Germinal center (tissue), 1 donor: ENCODE measurements at places on chromosomes 7 and 10.

- no peak for DNase-seq
Measured at GRCh38 chr10:112954974-112955581, 5.0 kb downstream of the TCF7L2 start.

DNA sequence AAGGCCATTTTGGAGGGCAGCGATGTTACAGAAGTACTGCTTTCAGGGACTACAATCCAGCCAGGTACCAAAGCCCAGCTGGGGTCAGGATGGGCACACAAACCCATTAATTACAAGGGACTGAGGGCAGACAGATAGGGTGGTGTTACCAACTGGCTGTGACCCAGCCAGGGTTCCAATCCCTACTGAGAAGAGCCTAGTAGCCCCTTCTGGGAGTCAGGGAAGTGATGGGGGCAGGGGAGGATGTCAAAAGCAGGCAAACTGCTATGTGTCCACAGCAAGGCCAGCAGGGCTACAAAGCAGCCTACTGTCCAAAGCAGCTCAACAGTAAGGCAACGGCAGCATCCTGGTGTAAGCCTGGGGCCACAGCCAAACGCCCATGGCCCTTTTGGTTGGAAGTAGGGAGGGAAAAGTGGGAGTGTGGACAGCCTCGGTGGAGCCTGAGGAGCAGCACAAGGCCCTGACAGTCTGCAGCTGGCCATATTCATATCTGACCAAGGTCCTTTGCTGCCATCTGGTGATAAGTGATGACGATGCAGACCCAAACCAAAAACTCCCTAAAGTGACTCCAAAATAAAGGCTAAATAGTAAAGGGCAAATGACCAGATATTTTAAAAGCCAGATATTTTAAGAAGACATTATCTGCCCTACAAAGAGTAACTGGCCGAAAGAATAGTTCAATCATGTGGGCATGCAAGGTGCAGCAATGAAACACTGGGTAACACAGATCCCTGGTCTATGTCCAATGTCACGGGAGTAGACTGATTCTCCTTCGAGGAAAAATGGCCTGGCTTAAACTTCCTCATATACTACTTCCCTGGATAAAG, 56.9 kb downstream of the XPNPEP1 start:
- DNase-seq, result no peak

DNA sequence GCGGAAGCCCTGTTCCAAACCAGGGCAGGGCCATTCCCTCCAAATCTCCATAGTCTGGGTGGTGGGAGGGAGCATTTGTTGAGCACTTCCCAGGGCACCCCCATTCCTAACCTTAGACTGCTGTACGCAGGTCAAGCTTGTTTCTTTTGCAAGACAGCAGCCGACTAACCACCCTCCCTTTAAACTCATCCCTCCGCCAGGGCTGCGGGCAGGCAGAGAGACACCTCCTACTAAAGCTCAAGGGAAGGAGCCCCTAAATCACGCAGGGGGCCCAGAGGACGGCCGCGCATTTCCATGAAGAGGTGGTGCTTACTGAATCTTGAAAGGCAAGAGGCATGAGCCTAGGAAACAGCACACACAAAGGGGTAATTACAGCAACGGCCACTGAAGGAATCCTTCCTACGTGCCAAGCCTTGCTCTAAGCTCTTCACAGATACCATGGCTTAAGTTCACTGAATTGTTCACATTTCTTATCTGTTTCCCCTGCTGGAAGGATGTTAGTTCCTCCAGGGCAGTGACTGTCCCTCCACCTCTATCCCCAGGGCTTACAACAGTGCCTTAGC, 90.0 kb downstream of the PROSER2 start:
- no peak for DNase-seq

GRCh38 chr10:30991647-30992011, 40.0 kb downstream of the ZNF438 start:
- no peak for DNase-seq

GRCh38 chr10:79181227-79181626, 112.5 kb downstream of the ZMIZ1 start:
- no peak for DNase-seq

- no peak for DNase-seq
Measured at GRCh38 chr7:87645446-87645845, 17.2 kb downstream of the RUNDC3B start.

DNA sequence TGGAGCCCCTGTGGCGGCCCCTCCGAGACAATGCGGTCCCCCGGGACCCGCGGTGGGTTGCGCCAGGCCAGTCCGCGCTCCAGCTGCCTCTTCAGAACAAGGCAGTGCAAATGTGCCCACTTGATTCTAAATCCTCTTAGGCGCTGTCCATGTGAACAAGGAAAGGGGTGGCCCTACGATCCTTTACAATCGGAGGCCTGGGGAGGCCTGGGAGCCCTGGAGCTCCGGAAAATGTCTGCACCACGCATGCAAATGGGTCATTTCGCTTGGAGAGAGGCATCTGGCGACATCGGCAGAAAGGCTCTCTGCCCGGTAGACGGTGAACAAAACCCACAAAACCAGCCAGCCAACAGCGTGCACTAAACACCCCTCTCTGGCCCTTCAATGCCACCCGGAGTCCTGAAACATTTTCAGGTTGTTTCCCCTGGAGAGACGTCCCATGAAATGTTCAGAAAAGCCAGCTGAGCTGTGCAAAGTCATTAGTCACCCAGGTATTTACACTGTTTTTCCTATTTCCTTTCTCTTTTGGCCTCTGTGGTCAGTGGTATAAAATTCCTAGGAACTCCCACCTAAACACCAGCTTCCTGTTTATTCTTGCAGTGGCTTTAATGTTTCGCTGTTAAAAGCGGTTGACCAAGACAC, 102.8 kb upstream of the ZNF438 start:
- DNase-seq, result peak; percentile 12

DNA sequence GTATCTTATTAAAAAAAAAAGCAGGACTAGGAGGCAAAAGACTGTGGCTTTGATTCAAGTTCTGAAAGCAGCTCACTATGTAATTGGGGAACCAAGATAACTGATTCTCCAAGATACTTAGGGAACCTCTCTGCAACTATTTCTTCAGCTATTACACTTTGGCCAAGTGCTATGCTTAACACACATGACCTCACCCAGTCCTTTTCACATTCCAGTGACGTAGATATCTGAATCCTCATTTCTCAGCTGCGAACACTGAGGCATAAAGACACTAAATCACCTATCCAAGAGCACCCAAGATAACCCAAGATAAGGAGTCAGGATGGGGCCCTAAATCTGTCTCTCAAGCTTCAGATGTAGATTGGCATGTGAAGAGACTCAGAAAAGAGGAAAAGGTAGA, 133.6 kb downstream of the GLI3 start:
- no peak for DNase-seq

DNA sequence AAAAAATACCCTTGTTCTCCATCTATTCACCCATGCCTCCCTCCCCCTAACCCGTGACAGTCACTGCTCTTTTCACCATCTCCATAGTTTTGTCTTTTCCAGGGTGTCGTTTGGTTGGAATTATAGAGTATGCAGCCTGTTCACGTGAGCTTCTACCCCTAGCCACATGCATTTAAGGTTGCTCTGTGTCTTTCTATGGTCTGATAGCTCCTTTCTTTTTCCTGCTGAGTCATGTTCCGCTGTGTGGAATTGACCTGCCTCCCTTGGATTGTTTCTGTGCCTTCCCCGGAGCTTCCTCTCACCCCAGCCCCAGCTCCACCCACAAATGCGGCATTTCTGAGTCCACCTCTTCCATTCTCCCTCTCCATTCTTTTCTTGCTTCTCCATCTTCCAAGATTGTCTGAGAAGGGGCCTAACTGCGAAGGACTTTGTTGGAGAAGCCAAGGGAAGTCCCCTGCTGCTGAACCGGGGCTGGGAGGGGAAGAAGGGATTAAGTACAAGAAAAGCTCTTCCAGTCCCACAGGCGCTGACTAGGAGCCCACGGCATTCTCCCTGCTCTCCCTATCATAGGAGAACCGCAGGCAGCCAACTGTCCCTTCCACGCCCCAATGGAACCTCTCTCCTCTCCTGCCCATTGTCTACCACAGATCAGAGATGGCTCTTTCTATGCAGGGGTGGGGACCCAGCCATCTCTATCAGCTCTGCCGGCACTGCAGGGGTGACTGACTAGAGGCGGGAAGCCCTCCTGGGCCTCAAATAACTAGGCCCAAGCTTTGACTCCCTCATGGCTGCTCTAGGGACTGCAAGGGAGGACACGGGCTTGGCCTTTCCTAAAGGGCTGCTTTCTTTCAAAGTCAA, 87.5 kb upstream of the ANLN start:
- no peak for DNase-seq

GRCh38 chr10:108469940-108470339, 1305.4 kb upstream of the SORCS1 start:
- DNase-seq, result no peak

GRCh38 chr7:156152390-156152789, 340.1 kb upstream of the SHH start:
- no peak for DNase-seq

GRCh38 chr7:1098243-1099153, 10.6 kb downstream of the GPER1 start:
- DNase-seq, result no peak

DNA sequence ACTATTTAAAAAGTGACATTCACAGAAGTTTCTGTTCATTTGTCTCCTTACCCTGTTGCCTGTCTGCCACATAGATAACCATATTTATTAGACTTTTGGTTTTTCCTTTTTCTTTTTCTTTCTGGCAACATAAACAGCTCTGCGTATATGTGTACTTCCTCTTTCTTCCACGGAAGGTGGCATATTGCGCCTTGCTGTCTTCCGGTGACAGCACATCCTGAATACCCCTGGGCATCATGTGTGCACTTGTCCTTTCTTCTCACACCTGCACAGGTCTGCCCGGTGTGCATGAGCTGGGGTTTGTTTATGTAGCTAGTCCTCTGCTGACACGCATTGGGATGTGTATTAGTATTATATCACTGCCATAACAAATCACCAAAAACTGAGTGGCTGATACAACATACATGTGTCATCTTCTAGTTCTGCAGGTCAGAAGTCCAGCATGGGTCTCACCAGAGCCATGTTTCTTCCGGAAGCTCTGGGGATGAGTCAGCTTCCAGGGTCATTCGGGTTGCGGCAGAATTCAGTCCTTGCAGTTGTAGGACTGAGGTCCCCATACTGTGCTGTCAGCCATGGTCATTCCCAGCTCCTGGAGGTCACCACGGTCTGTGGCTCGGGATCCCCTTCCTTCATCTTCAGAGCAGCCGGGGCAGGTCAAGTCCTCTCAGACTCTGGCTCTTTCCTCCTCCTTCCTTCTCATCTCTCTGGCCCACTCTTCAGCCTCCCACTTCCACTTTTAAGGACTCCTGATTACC, 596.0 kb upstream of the FOXK1 start:
- peak; percentile 38 for DNase-seq

- DNase-seq, result no peak
Measured at GRCh38 chr7:148828965-148829364, 55.1 kb downstream of the EZH2 start.

DNA sequence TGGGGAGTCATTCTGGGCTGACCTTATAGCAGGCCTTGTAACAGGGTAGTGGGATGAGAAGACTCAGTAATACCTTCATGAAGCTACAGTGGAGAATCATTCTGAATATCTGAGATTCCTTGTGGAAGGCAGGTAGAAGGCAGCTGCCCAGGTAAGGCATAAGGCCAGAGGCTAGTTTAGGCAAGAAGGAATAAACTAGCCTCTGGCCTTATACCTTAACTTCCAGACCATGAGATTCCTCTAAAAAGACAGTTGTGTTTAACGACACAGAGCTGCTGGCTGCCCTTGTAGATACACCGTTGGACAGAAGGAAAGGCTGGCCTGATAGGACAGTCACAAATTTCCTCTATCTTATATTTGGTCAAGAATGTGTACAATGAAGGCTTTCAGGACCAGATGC, 268.2 kb downstream of the PLXDC2 start:
- DNase-seq, result no peak

GRCh38 chr7:35593899-35594298, 101.0 kb downstream of the HERPUD2 start:
- peak; percentile 46 for DNase-seq

- DNase-seq, result no peak
Measured at GRCh38 chr10:118870467-118871243, 115.9 kb upstream of the CACUL1 start.

- no peak for DNase-seq
Measured at GRCh38 chr7:2193575-2194305, 39.0 kb downstream of the MAD1L1 start.

GRCh38 chr7:76425156-76425555, 406 bp downstream of the ZP3 start:
- no peak for DNase-seq

DNA sequence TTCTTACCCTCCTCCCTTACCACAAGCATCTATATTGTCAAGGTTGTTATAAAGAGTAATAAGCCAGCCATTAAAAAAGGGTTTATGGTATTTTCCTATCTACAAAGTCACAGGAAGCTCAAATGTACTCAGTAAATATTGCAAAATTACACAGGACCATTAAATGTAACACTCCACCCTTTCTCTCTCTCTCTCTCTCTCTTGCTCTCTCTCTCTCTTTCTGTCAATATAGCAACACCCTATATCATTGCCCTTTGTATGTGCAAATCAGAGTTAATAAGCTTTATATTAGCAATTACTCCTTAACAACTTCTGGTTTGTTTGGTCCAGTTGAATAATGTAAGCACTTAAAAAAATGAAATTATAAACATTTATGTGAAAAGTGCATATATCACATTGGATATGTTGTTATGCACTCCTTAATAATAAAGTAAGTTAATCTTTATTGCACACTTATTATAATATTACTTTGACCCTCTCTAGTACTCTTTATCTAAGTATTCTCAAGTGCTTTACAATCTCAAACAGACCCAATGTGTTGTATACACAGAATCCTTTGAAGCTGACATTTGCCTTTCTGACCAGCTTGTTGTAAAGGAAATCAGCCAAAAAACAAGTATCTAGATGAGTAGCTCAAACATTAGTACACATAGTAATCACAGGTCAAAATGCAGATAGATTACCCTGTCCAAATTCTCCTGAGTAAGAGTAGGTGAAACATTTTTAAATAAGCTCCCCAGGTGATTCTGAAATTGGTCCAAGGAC, 93.2 kb downstream of the CFTR start:
- DNase-seq, result no peak

GRCh38 chr10:63348245-63348850, 117.4 kb downstream of the JMJD1C start:
- DNase-seq, result no peak
